Activated naive CD4-positive, alpha-beta T cell treated with anti-CD3 and anti-CD28 coated beads for 36 hours (primary cell): ENCODE measurements at places on chromosomes 4 and X.

- no peak for DNase-seq
These were observed 32.3 kb upstream of the DSPP start for GRCh38 chr4:87575983-87576382.

- DNase-seq: no peak
These were observed 717.6 kb upstream of the HS3ST1 start for GRCh38 chr4:12146339-12146738.

- no peak for DNase-seq
These were observed 319.1 kb upstream of the KLF3 start for GRCh38 chr4:38344929-38345328.

DNA sequence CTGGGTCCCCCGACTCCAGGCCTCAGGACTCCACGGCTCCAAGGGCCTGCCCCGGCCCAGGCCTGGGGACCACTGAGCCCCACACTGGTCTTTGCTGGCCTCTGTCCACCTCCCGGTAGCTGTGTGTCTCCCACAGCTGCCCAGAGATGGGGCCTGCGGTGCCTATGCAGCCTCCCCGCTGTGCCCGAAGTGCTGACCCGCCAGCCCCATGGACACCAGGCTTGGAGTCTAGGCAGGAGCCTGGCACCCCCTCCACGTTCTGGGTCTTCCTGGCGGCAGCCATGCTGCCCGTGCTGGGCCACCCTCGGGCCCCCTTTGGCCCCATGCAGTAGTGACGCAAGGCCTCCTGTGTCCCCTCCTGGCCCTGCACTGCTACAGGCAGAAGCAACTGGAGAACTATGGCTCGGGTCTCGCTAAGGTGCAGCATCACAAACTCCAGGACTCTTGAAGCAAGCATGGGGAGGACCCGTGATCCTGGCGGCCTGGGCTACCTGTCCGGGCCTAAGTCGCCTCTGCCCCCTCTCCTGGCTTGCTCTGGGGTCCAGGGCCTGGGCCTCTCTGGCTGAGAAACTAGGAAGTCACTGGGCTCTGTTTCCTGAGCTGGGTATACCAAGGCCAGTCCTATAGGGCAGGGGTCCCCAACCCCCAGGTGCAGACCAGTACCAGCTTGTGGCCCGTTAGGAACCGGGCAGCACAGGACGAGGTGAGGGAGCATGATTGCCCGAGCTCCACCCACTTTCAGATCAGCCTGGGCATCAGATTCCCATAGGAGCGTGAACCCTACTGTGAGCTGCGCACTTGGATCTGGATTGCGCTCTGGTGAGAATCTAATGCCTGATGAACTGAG lies 917 bp downstream of the MYL5 start:
- peak; percentile 26 for DNase-seq
